Brain microvascular endothelial cell (primary cell): ENCODE measurements at places on chromosomes 2 and 18.

GRCh38 chr18:37161491-37161890 lies 332.6 kb downstream of the KIAA1328 start:
- no peak for DNase-seq

DNA sequence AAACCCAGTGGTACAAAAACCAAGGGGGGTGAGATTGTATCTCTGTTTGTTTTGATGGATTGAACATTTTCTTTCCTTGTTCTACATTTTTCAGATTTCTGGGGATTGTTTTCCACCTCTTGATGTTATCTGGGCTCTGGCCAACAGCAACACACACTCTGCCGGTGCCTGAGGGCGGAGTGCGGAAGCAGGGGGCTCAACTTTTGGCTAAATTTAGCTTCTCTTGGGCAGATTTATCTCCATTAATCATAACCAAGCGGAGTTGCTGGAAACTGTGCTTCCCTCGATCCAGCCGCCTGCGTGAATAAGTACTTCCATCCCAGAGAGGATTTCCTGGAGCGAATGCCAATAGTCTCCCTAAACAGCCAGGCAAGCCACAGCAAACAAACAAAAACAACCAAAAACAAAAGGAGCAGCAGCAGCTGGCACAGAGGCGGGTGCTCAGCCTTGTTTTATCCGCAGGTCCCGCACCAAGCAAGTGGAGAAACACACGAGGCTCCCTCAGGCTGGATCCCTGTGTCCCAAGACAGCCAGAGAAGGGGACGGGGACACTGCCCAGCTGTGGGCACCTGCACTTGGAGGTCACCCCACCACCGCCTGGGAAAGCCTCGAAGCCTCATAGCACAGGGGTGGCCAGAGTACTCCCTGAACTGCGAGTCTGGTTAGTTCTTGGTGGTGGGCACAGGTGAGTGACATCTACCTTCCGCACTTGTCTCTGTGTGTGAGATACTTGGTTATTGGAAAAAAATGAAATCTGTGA lies 143.4 kb downstream of the NDUFA10 start:
- DNase-seq: peak; percentile 33

- DNase-seq: no peak
These were observed 213.0 kb downstream of the SP3 start for GRCh38 chr2:173752152-173752551.

DNA sequence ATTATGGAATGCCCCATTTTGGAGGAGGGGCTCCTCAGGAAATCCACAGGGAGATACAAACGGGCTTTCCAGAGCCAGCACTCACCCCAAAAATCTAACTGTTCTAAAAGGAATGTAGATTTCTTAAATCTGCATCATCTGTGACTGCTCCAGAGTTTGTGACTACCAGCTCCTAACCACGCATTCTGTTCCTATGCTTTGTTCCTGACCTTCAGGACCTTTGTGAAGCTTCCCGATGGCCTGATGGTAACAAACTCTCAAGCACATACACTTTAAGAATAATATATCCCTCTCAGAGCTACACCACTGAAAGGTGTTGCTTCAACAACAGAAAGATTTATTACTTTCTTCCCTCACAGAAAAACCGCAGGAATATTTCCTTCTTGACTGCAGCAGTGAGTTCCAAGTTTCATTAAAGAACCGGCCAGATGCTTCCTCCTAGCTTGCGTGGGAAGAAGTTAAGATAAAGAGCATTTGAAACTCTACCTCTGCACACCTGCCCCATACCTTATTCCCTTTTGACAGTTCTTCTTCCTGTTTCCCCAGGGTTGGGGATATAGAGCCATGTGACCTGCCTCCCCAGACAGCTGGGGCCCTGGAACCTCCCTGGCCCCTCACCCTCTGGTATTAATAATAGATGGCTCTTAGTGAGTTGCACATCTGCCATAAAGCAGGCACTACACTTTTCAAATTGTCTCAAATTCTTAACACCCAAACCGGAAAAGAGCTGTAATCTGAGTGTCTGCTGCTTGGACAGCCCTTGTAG lies 40.2 kb upstream of the EML4 start:
- DNase-seq: no peak

GRCh38 chr2:109242654-109243331 lies 113.8 kb downstream of the SH3RF3 start:
- peak; percentile 84 for DNase-seq

GRCh38 chr18:31555971-31556747 lies 35.5 kb upstream of the TTR start:
- DNase-seq: peak; percentile 71

- DNase-seq: peak; percentile 47
These were observed 27.6 kb upstream of the CABLES1 start for GRCh38 chr18:23107718-23108117.

DNA sequence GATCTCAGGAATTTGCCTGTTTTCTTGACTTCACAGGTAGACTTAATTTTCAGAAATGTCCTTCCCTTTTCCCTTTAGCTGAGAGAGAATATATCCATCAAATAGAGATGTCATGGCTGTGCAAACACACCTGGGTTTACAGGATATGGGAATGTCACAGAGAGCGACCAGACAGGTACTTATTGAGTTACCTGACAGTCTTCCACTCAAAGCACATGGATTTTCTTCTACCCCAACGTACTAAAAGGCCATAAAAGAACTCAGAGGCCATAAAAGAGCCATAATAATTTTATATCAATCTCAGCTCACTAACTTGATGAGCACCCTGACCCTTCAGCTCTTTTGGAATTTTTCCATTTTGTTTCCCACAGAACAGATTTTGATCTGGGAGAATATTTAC lies 5.3 kb upstream of the DTNA start:
- DNase-seq: no peak

DNA sequence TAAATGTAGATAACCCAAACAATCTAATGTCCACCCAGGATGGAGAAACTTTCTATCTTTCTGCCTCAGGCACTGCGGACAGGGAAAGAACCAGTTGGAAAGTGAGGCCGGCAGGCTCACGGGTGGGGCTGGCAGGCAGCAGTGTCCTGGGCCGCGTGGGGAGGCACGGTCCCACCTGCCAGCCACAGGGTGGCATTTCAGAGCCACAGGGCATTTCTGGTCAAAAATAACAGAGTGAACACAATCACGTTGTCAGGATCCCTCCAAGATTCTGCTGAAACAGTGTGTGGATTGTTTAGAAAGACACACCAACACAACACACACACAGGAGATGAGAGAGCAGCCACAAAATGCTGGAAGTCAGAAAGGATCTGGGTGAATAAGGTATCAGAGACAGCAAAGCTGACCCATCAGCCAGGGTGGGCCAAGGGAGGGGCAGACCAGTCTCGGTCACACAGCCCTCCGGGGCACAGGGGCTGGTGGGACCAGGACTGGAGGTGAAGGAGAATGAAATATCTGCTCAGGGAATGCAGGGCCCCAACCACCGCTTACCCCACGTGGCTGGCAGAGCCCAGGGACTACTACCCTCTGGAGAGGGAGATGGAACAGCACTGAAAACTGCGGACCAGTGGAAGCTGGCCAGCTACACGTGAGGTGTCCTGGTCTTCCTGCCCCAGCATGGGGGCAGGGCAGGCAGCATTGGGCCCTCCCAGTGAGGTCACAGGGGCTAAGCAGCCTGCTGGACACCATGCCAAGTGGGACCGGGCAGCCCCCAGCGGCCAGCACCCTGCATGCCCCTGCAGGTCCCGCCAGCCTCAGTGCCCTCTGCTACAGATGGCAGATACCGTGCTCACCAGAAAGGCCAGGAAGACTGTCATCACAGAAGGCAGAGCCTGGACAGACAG lies 173.9 kb downstream of the HDAC4 start:
- DNase-seq: no peak

GRCh38 chr18:79684787-79685186 lies 5.2 kb downstream of the CTDP1 start:
- DNase-seq: no peak

GRCh38 chr2:219174801-219175200 lies 1.9 kb downstream of the CNPPD1 start:
- DNase-seq: no peak

- no peak for DNase-seq
These were observed 75.5 kb upstream of the FRZB start for GRCh38 chr2:182941919-182942318.
